ENCODE measurements at places on chromosomes 3 and 15.

DNA sequence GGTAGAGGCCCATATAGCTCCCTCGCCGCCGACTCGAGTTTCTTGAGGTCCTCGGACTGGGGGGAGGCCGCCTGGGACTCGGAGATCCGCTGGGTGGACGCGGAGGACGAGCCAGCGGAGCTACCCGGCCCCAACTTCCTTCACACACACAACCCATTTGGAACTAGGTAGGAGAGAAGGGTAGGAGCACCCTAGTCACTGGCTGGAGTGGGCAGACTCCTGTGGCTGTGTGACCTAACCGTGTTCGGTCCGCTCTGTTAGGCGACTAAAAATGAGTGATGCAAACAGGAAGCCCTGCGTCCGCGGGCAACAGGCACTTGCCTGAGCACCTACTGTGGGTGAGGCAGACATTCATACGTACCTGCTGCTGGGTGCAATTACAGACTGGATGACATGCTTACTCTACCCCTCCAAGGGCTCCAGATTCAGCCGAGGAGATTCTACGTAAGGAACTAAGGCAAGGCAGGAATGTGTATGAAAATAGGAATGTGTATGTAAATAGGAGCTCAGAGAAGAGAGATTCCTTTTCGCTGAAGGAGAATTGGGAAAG lies 4.6 kb upstream of the SIN3A start:
- no peak for DNase-seq

DNA sequence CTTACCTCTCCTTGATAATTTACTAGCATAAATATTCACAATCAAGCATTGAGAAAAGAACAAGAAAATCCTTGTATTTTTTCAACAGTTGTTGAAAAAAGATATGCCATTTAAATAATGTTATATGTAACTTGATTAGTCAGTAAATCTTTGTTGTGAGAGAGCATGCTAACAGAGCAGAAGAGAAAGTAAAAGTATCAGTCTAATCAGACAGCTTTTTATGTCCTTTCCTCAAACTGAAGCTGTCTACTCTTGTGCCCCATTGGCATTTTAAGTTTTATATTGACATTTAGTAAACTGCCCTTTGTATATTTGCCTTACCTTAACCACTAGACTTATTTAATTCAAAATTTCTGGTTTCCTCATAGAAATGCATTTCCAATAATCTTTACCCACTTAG lies 668.7 kb downstream of the OTOL1 start:
- no peak for DNase-seq

DNA sequence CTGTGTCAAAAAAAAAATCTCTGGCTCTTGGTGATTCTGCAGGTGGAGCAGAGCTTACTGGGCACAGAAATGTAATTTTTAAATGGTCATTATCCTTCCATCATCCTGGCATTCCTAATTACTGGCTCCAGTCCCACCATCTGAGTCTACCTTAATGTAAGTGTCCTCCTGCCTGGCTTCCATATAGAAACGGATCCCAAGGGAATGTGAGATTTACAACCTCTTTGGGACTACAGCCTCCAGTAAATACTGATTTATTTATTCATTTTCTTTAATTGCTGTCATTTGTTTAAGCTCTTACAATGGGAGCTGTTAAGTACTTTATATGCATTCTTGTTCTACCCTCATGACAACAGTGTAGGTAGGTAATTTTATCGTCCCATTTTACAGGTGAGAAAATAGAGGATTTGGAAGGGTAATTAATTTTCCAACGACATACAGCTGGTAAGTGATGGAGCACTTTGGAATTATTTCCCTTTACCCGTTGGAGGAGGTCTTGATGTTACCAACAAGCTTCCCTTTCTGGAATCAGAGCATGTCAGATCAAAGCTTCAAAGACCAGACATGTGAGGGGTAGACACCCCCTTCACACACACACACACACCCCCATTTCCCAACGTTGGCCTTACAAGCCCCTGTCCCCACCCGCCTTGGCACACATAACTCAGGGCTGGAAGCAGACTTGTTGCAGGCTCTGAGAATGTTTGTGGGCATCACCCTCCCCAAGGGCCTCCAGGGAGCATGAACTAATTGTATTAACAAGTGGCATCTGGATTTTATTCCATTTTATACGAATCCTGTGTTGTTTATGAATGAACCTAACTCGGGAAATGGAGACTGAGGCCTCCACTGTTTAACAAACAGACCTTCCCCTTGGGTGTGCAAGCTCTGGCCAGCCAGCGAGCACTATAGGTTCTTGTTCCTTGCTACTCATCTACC lies 116.9 kb downstream of the ALDH1A2 start:
- no peak for DNase-seq

DNA sequence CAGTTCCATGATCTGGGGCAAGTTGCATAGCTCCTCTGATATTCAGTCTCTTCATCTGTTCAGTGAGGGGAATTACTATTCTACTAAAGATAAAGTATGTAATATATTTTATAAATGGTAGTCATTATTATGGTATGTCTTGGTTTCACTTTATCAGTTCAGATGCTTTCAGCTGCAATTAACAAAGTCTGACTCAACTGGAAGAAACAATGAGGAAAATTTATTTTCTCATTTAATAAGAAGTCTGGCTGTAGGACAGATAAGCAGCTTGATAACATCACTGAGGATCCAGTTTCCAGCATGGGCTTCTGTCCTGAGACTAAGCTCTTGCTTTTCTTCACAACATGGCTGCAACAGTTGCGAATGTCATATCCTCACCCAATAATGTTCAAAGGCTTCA lies 354.3 kb upstream of the TRIM42 start:
- no peak for DNase-seq

DNA sequence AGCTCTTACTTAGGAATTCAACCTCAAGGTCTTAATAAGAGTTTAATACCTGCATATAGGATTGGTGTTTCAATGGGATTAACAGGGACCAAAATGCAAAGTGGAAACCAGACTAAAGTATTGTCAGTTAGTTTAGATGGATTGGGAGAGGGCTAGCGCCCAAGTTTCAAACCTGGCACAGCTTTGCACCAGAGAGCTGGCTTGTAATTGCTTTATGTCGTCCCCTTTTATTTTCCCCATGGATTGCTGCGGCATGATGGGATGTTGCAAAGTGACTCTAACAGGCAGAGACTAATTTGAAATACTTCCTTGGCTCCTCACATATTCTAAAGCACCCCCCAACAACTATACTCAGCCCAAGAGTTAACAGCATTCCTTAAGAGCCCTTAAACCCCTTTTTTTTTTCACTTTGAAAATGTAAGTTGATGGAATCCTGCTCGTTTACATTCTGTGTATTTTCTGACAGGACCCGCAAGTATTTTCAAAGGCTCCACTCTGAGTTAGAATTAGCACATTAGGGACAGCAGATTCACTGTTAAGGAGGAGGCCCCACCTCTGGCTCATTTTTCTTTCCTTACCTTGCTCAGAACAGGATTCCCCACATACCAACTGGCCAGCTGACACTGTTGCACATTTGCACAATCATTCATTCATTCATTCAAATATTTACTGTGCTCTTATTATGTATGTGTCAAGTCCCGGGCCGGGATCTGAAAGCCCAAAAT lies 214.2 kb downstream of the ERC2 start:
- no peak for DNase-seq

DNA sequence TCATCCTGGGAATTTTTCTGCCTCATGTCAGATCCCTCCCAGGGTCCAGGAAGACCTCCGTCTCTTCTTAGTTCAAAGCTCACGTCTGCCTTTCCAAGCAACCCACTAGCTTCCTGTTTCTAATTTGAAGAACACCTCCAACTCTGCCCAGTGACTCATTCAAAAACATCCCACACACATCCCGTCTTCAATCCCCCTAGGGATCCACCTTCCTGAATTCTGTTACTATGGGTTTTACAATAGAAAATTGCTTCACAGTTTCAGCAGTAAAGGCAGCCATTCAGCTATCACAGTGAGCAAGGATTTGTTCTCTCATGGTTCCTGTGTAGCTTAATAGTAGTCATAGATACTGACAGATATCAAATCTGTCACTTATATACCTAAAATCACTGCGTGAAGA lies 308.3 kb upstream of the CCDC54 start:
- DNase-seq = no peak

DNA sequence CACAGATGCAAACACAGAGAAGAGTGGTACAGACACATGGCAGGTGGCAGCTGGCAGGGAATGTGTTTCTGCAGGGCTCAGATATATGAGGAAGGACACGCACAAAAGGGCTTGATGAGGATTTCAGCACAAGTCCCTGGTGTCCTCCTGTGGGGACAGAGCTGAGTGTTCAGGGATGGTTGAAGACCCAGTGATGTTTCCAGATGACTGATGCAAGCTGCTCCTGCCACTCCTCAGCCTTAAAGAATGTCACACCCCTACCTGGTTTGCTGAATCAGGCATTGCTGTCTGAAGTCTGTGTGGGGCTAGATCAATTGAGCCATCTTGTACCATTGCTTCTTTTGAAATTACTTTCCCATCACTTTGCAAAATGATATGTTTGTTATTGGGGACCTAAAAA lies 40.2 kb downstream of the TNFAIP8L3 start:
- DNase-seq = no peak

- DNase-seq = no peak
These were observed 1.3 kb downstream of the SLC7A14 start for GRCh38 chr3:170584585-170585007.

DNA sequence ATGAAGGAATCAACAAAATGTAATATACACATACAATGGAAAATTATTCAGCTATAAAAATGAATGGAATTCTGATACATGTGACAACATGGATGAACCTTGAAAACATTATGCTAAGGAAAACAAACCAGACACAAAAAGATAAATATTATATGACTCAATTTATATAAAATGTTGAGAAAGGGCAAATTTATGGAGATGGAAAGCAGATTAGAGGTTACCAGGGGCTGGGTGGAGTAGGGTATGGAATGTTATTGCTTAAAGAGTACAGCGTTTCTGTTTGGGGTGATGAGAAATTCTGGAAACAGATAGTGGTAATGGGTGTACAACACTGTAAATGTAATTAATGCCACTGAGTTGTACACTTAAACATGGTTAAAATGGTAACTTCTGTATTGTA lies 50.9 kb downstream of the EMC4 start:
- DNase-seq = no peak
